Left renal pelvis (tissue), 4 donors: ENCODE measurements at places on chromosomes 5 and 9.

GRCh38 chr9:4048441-4048840, 251.4 kb downstream of the GLIS3 start:
- DNase-seq, result no peak

- DNase-seq, result no peak
Observed at GRCh38 chr5:10536931-10537579, 26.8 kb upstream of the ANKRD33B start.

DNA sequence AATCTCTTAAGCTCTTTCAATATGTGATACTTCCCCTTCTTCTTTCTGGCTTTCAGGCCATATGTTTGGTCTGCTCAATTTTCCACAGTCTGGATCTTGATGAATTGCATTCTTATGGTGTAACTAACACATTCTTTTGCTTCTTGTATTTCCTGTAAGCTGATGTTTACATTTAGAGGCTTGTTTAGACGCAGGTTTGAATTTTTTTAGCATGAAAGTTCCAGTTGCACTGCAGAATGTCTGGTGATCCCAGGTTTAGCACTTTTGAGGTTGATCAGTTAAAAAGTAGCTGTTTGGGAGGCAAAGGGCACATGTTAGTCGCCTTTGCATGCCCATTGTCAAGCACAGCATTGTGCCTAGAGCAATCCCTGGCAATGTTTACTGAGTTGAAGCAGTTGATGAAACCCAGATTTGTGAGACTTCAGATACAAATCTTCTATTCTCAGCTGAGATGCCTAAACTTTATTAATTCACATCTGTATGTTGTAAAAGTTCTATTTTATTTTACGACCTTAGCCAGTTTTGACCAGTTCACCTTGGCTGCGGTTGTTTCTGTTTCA, 59.6 kb upstream of the SPATA31C2 start:
- DNase-seq, result no peak

DNA sequence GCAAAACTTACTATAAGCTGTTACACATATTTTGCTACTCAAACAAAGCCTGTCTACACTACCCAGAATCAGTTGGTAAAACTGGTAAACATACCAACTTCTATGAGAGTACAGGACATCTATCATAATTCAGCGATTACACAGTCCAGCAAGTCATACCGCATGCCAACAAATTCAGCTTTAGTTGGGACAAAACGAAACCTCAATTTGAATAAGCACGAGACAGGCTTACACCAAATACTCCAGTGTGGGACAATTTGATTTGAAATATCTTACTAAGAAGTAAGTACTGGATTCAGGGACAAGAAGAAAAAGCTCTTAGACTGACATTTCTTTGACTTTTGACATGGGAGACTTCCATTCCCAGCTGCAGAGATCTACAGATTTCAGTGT, 2.0 kb downstream of the NRG2 start:
- DNase-seq, result no peak

DNA sequence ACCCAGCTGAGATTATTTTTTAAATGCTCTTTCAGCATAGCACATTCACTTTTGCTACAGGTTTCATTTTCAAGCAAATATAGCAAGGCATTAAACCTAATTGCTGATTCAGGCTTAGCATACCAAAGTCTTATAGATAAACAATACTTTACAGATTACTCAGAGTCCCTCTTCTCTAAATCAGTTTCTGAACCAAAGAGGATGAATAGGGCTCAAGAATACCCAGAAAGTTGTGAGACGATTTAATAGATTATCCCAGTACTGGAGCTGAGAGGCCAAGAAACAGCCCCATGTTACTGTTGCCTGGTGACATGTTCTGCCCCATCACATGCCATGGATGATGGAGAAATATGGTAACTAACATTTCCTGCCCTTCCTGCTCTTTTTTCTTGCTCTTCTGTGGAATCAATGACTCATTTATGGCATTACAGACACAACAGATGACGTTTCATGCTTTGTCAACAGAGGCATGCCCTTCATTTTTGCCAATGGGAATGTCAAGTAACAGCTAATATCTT, 18.1 kb upstream of the SSBP2 start:
- no peak for DNase-seq
